ENCODE measurements at places on chromosomes 5 and 9. TPM values are rescaled to one million over a fixed set of nuclear protein-coding genes. Genes with fewer than 3 reads are reported as not detected.

DNA sequence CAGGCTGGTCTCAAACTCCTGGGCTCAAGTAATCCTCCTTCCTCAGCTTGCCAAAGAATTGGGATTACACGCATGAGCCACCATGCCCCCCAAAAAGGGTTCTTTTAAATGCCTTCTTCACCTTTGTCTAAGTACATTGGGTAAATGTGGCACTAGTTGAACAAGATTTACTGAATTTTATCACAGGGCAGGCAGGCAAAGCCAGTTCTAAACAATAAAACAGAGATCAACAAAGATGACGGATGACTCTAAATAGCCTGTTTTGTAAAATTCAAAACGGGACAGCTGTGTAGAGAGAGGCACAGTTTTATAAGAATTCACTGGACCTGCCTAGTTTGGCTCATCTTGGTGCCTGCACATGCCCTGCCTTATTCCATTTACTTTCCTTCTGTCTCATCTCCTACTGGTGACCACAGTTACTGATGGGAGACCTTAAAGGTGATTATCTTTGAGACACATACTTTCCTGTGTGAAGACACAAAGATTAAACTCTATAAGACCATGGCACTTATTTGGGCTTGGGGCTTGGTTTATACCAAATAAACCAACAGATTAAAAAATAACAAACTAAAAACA is 149.6 kb upstream of the DMRT1 start:
- DNase-seq = no peak

GRCh38 chr5:34657988-34658387 is 1.9 kb downstream of the RAI14 start:
- no peak for DNase-seq

DNA sequence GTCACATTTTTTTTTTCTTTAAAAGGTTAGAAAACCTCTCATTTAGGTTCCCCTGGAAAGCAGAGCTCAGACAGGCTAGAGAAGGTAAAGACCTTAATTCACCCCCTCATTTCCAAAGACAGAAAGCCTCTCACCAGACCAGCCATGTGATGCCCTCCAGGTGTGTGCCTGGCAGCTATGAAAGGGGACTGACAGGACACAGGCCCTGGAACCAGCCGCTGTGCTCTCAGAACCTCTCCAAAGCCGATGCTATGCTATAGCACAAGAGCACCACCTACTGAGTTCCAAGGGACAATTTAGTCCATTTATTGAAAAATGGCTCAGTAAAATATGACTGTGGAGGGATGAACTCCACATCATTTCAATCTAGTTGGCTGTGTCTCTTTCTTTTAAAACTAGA is 48.8 kb downstream of the FANCC start:
- no peak for DNase-seq

DNA sequence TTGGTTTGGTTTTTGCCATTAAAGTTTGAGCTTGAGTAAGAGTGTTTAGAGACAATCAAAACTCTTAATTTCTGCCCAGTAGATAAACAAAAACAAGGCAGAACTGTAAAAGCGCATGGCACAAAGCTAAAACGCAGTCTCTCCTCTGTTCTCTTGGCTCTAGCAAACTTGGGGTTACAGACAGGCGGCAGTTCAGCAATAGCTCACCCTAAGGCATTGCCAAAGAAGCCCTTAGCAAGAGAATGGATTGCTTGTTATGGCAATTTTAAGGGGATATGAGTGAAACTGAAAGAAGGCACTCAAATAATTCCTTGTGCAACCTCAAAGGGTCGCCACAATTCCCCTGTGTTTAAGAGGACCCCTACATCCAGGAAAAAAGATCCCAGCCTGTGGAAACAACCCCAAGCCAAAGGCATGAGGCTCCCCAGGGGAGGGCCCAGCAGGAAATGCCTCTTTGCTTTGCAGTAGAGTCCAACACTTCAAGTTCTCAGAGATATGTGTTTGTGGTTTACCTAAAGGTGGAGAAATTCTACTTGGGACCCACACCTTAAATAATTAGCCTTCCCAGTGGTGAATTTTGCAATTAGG is 317.0 kb upstream of the MPDZ start:
- no peak for DNase-seq

- DNase-seq = no peak
These were observed 469.1 kb downstream of the RAB3C start for GRCh38 chr5:59051951-59052350.

DNA sequence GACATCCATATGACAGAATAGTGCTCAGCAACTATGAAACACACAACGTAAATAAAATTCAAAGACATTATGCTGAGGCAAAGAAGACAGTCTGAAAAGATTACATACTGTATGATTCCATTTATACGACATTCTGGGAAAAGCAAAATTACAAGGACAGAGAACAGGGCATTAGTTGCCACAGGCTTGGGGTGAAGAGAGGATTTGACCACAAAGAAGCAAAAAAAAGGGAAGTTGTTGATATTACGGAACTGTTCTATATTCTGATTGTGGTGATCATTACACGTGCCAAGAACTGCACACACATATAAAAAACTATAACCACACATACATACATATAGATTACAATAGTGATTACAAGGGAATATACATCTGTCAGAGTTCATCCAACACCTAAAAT is 24.1 kb downstream of the CDK5RAP2 start:
- DNase-seq = no peak

DNA sequence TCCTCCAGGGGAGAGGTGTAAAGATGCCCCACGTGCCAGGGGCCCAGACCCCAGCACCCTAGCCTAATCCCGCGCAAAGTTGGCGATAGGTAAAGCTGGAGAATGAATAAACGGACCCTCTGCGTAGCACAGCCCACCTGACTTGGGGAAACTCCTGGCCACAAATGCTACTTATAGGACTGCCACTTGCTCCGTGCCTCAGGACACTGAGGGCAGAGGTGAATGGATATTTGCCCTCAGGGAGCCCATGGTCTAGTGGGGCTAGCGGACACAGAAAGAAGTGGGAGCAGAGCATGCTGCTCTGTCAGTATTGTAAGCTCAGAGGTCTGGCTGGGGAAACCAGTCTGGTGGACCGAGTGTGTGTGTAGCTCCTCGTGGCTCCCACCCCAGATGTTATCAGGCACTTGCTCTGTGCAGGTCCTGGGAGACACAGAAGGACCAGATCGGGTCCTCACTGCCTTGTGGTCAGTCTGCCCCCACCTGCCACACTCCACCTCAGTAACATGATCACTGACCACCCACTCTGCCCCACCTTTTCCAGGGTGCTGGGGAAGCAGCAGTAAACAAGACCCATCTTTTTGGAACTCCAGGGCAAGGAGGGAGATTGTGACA is 841 bp downstream of the GRK6 start:
- no peak for DNase-seq

SPAAR gene
- total RNA-seq = 0.29 TPM

Data from epithelial cell of proximal tubule (primary cell).